ENCODE measurements at places on chromosomes 5 and 9.

DNA sequence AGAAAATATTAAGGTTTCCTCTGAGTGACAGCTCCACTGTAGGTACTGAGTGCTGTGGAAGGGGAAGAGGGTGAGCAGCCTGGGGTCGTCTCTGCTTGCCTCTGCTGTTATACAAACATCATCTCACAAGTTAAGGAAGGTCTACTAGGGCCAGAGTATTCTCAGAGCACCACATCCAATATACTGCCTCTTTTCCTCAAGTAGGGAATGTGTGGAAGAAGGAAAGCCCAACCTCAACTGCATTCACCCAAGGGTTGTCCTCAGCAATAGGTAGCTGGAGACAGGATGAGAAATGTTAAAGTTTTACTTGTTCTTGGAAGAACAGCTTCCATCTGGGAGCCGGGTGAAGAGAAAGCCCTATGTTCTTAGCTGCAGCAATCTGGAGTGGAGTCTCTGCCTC lies 1062.3 kb upstream of the CDH10 start:
- no peak for DNase-seq

DNA sequence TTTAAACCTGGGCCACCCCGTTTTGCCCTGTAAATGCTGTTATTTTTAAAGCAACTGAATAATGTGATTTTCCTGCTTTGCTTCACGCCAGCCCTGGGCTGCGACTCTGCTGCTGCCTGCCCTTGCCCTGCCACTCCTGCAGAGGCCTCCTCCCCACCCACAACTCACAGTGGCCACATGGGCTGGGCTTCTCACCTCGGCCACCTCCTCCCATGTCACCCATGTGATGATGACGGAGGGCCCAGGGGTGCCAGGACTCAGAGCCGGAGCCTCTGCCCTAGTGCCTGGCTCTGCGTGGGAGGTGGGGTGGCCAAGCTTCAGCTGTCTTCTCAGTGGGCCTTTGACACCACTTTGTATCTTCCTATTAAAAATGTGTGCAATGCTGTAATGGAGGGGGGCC lies 48.1 kb upstream of the NKD2 start:
- no peak for DNase-seq

DNA sequence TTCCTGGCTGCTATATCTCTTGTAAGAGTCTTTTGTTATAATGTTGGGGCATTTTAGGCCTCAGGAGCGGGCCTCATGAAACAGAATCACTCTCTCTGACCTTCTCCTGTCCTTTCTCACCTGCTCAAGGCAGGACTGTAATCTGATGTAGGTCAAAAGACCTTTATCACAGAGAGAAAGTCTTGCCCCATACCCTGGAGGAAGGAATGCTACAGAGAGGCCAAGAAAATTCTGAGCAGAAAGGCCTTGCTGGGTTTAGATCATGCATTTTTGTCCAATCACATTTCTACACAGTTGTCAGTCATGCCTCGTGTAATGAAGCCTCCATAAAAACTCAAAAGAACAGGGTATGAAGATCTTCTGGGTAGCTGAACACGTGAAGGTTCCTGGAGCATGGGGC lies 45.2 kb upstream of the TBC1D2 start:
- no peak for DNase-seq

GRCh38 chr5:76545184-76545583 lies 78.0 kb downstream of the F2RL2 start:
- no peak for DNase-seq

- DNase-seq, result peak; percentile 57
These were observed 23.5 kb upstream of the ALDOB start for GRCh38 chr9:101458963-101459631.

- DNase-seq, result no peak
These were observed 6.3 kb downstream of the TYRP1 start for GRCh38 chr9:12699529-12699928.

DNA sequence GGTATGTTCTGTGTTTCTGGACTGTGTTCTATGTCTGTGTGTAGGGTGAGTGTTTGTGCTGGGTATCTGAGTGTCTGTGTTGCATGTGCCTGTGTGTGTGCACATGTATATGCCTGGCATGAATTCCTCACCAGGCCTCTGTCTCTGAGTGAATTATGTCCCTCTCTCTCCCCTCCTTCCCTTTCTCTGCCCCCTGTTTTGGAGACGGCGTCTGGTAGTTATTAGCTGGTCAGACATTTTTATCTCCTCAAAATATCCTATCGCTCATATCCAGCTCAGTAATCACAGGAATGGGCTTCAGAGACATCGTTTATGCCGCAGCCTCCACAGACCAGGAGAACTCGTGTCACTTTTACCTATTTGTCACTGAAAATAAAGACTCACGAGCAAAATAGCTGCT lies 483.2 kb upstream of the BRINP1 start:
- no peak for DNase-seq

- peak; percentile 3 for DNase-seq
These were observed 73.2 kb upstream of the EPB41L4A start for GRCh38 chr5:112492291-112492690.

DNA sequence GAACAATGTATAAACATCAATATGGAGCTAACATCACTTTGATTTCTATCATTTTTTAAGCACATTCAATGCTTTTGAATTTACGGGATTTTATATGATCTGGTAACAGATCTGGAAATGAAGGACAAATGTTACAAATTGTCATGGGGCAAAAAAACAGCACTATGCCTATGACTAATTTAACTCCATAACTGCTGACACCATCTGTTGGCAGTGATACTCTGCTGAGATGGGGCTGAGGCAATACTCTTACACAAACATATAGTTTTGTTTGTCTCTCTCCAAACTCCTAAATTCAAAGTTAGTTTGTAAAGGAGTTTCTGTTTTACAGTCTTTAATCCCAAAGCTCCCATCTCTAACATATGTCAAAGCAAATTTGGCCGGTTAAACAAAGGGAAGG lies 132.5 kb upstream of the FER start:
- DNase-seq, result no peak

DNA sequence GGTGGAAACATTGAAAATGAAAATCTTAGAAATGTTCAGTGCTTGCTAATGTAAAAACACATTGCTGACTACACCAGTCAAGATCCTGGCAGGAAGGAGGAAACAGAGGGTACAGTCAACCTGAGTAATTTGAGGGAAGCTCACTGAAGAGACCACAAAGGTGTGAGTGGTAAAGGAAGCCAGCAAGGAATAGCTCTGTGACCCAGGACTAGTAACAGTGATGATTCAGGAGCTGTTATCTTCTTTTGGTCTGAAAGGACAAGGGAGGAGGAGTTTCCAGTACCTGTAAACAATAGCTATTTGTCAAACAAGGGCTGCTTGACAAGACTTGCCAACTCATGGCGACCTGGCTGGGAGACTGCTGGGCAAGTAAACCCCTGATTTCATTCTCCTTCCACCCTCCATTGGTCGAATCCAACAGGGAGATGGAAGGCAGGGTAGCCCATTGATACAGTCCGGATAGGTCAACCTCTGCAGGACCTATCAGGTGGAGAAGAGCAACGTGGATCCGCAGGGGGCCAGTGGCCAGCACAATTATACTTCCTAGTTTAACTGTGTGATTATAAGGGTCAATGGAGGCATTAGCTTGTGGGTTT lies 68.1 kb downstream of the MAMDC2 start:
- DNase-seq, result no peak

DNA sequence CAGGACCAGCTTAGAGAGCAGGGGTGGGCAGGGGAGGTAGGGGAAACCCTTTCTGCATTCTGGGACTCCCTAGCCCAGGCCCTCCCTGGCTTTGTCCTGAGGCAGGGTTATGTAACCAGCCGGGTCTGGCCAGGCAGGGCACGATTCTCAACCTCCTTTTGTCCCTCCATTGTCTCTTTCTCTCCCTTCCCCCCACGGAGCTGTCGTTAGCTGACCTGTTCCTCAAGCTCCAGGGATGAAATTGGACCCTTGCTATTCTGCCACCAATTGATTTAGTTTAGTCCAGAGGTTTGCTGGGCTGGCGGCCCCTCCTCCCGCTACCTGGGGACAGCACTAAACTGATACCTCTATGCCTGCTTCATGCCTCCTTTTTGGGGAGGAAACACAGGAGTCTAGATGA lies 9.4 kb upstream of the NDST1 start:
- DNase-seq, result no peak

GRCh38 chr5:149831492-149831891 lies 101.4 kb downstream of the PPARGC1B start:
- no peak for DNase-seq

- DNase-seq, result no peak
These were observed 29.7 kb downstream of the SHB start for GRCh38 chr9:38039090-38039906.

DNA sequence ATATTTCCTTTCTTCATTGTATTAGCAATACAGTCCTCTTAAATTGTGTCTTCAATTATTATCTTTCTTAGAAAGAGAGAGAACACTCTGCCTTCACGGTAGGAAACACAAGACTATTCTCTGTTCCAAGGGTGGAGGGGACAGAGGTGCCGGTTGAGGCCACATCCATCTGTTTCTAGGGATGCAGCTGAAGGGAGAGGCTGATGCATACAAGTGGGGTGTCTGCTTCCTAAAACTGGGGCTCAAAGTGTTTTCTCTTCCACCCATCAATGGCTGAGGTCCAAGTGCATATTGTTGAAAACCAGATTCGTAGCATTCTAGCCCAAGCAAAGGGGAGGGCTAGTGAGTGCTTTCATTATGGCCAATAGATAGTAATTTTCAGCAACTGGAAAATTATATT lies 9.5 kb downstream of the IRX2 start:
- no peak for DNase-seq

DNA sequence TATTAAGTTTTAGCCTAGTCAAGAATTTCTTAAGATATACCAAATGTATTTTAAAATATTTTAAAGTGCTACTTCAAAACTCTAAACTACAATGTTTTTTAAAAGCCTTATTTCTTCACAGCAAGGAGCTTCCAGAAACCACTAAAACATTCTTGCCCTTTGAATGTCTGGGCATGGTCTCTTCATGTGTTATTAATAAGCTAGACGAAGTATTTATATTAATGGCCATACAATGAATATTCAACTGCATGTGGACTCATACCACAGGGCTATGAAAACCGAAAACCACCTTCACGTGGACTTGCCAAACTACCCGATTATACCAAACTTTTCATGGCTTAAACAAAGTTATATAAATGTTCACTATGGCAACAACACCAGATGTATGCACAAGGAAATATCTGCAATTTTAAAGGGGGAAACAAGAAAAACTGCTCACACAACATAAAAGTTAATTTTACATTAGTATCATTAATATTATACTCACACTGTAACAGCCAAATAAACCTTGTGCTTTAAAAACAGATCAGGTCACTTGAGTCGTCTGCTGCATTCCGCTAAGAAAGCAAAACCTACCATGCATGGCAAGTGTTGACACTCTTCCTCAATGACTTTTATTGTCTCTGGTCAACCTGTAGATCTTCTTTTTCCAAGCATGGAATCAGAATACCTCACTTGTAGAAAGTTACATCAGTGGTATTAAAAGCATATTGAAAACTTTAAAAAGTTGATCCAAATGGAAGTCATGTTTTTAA lies 246.3 kb downstream of the BNC2 start:
- no peak for DNase-seq

DNA sequence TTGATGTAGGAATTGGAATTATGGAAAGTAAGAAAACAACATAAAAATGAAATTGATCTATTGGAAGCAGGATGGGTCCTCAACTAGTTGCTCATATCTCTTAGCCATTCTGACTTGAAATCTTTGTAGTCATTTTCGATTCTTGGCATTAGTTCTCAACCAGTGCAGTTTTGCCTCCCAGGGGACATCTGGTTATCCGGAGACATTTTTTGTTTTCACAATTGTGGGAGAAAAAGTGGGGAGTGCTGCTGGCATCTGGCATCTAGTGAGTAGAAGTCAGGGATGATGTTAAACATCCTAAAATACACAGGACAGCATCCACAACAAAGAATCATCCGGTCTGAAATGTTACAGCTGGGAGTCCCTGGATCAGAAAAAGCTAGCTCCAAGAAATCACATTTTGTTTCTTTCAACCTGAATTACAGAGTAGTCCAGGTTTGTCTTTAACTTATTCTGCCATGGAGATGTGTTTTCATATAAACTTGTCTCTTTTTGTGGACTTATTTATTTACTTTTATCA lies 74.9 kb downstream of the FBXL7 start:
- DNase-seq, result no peak

DNA sequence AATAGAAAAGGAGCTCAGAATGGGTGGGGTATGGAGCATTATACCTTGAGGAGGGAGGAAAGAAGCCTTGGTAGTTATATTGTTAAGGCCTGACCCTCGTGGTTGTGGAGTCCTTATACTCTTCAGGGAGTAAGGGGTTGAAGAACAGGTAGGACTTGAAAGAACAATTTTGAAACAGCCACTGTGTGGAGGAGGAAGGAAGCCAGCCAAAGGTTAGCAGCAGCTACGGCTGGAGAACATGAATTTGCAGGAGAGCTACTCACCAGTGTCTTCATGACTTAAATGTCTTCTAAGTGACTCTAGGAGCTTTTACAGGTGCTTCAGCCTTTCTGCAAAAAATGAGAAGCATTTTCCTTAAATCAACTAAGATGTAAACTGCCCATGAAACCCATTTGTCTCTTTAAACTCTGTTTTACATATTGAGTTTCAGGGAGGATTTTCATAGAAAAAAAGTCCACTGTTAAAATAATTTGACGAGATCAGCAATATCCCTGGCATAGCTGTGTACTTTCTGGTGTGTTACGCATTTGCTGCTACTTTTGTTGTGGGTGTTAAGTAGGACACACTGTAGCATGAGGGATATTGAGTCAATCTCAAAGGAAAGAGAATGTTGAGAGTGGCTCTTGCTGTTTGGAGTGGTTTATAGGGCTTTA lies 110.6 kb upstream of the ELL2 start:
- DNase-seq, result no peak

GRCh38 chr5:91022518-91022917 lies 360.6 kb downstream of the ARRDC3 start:
- no peak for DNase-seq

DNA sequence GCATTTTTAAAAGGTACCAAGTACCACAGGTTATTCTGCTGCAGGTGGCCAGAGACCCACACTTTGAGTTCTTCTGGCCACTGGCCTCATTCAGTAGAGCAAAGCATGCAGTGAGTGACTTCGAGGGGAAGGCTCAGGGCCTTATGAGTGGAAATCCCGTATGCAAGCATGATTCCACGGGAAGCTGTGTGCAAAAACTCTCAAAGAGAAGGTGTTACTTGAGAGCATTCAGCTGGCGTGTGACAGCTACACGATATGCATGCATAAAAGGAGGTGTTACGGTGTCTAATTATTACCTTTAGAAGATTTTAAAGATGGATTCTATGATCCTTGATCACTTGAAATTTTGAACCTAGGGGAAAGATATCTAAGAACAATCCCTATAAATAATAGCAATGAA lies 160.3 kb downstream of the ENC1 start:
- no peak for DNase-seq
